ENCODE measurements at places on chromosomes 2 and 18.

DNA sequence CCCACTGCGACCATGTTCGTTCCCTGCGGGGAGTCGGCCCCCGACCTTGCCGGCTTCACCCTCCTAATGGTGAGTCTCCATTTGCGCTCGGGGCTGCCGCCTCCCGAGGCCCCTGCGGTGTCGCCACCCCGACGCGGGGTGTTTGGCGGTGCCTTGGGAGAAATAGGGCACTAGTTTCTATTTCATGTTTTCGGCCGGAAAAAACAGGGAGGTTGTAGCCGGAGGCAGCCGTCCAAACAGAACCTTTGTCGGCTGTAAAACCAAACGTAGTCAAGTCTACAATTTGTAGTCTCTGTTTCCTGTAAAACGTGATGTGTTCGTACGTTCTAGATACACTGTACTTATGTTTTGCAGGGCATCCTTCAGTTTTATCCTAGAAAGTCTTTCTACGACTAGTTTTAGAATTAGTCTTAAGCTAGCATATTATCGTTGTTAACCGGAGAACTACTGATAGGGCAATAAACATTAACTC is 290 bp downstream of the PSMG2 start:
- DNase-seq: no peak

GRCh38 chr2:100655446-100655845 is 92.7 kb downstream of the PDCL3 start:
- no peak for DNase-seq

- DNase-seq: peak; percentile 83
Measured at GRCh38 chr18:1663879-1664705, 759.4 kb downstream of the ADCYAP1 start.

GRCh38 chr2:99868260-99868659 is 274.1 kb downstream of the AFF3 start:
- DNase-seq: no peak

- DNase-seq: no peak
Measured at GRCh38 chr2:85405201-85406059, 4.7 kb downstream of the CAPG start.

GRCh38 chr2:31125918-31126695 is 12.1 kb downstream of the GALNT14 start:
- no peak for DNase-seq

DNA sequence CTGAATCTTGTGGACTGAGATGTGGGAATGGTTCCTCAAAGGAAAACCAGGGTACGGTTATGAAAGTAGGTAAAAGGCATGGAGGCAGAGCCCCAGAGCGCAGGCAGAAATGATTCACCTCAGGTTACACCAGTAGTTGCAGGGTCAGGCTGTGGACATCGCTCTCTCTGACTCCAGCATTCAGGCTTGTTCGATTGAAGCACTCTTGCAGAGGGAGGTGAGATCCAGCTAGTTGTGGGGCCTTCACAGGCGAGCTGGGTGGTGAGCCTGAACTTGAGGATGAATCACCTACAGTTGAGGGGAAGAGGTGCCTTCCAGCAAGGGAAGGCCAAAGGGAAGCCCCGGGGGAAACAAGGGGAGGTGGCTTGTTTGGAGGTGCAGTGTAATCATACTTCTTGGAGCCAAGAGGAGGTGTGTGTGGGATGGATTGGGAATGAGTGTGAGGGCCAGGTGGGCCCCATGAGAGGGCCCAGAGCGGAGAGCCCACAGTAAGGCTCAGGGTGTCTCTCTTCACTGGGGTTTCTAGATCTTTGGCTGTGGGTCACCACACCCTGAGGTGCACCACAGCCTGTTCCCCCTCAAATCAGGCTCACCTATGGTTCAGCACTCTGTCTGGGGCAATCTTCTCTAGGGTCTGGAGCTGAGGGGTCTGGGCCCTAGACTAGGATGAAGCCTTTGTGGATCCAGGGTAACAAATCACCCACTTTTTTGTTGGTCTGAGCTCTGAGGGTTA is 48.5 kb upstream of the MCFD2 start:
- DNase-seq: no peak

GRCh38 chr2:15675456-15676195 is 84.0 kb downstream of the DDX1 start:
- DNase-seq: no peak

DNA sequence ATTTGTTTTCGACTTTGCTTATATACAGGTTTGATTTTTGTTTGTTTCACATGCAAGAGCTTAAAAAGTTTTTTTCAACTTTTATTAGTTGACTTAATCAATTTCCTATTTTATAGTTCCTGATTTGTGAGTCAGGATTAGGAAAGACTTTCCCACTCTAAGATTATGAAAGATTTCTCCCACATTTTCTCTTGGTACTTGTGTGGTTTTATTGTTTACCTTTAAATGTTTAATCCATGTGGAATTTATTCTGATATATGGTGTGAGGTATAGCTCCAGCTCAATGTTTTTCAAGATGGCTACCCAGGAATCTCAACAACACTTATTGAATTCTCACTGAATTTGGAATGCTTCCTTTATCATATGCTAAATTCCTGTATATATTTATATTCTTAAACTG is 117.8 kb upstream of the LGALSL start:
- DNase-seq: no peak

GRCh38 chr2:27509326-27509725 is 12.7 kb downstream of the GCKR start:
- DNase-seq: no peak

GRCh38 chr2:144165599-144166250 is 354.2 kb downstream of the ZEB2 start:
- no peak for DNase-seq

DNA sequence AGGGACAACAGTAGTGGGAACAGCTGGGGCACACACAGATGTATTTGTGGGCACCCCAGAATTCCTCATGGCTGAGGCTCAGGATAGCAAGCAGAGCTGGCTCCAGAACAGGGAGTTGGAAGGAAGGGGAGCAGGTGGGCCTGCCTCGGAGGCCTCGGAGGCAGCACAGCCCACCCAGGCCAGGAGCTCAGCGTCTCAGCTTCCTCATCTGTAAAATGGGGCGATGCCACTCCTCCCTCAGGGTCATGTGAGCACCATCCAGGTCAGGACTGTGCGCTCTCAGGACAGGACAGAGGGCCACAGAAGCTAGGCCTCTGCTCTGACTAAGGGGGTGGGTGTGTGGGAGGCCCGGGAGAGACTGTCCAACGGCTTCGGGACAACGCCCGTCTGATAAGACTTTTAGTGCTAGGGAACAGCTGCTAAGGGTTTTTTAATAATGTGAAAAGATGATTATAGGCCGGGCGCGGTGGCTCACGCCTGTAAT is 106.2 kb downstream of the HDAC4 start:
- DNase-seq: no peak

GRCh38 chr18:37334631-37335408 is 230.8 kb downstream of the CELF4 start:
- peak; percentile 30 for DNase-seq

DNA sequence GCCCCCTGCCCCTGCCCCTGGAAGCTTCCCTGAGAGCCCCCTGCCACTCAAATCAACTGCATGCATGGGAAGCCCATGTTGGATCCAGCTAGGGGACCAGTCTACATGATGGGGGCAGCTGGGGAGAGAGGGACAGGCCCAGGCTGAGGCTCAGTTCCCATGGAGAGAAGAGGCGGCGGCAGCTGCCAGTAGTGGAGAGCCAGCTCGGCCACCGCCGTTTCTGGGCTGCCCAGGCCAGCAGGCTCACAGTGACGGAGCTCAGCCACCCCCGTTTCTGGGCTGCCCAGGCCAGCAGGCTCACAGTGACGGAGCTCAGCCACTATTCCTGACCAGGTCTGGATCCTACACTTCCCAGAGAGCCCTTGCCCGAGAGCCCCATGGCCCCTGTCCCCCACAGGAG is 3.6 kb downstream of the MAB21L4 start:
- no peak for DNase-seq

- DNase-seq: no peak
Measured at GRCh38 chr2:55743583-55743982, 49.9 kb upstream of the PNPT1 start.

DNA sequence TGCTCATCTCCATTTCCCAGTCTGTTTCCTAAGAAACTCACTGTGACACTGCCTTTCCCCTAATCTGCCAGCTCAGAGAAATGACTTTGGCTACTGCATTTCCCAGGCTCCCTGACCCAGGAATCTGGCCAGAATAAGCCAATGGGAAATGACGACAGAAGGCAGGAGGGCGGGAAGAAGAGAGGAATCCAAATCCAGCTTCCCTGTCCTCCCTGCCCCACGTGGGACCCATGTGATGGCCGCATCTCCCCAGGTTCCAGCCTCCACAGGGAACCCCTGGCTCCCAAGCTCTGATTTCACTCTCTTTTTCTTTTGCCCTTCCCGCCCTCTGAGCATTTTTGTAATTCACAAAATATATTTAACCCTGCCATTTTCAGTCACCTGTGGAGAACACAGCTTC is 37.8 kb upstream of the RAB12 start:
- DNase-seq: no peak

- no peak for DNase-seq
Measured at GRCh38 chr2:42567364-42567763, 1.1 kb upstream of the MTA3 start.

GRCh38 chr2:12818416-12819102 is 101.8 kb downstream of the TRIB2 start:
- no peak for DNase-seq

- DNase-seq: no peak
Measured at GRCh38 chr2:145220496-145220895, 700.6 kb upstream of the ZEB2 start.

GRCh38 chr18:54284981-54285785 is 15.9 kb downstream of the POLI start:
- no peak for DNase-seq

GRCh38 chr2:156541229-156541628 is 105.0 kb downstream of the GPD2 start:
- DNase-seq: no peak

DNA sequence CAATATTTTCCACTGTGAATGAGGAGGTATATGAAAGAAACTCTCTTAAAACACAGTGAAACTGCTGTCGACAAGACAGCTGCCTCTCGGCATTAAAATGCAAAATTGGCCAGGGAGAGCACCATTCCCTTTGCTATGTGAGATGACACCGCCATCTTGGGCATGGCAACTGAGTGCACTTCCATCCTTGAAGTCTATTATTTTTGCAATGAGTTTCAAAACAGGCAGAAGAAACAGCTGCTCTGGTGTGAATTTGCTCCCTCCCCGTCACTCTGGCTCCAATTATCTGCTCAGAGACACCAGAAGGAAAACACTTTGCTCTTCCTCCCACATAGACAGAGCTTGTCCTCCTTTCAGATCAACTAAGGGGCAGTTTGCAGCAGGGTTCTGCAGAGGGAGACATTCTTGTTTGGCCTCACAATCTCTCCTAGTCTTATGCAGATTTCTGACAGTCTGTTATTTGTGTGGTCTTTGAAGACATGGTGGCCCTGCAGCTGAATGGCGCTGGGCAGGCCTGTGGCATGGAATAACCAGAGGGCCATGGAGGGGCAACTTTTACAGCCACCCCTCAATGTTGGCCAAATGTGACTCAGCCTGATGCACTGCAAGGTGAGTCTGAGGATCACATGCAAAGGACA is 48.6 kb upstream of the SEC11C start:
- no peak for DNase-seq

GRCh38 chr2:121617042-121617599 is 32.1 kb downstream of the CLASP1 start:
- peak; percentile 21 for DNase-seq

DNA sequence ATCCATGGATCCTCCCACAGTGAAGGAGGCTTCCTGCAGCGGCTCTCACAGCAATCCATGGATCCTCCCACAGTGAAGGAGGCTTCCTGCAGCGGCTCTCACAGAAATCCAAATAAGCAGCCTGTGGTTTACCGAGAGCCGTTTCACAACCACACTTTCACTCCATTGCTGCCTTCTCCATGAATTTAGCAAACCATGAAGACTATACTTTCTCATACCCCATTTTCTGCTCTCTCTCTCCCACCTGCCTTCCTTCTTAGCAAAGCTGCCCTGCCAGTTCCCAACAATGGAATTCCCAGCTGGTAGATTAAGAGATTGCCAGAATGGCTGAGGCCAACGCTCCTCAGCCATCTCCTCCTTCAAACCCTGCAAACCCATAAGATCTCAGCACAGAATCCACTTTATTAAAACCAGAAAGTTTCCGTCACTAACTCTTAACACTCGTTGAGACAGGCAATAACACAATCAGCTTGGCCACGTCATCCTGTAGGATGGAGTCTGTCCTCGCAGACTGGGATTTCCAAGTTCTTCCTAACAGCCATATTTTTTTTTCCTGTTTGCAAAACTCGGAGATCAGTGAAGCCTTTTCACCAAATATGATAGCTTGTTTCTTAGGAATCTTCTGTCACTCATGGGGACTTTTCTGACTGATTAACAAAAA is 162.2 kb downstream of the PXDN start:
- peak; percentile 26 for DNase-seq

DNA sequence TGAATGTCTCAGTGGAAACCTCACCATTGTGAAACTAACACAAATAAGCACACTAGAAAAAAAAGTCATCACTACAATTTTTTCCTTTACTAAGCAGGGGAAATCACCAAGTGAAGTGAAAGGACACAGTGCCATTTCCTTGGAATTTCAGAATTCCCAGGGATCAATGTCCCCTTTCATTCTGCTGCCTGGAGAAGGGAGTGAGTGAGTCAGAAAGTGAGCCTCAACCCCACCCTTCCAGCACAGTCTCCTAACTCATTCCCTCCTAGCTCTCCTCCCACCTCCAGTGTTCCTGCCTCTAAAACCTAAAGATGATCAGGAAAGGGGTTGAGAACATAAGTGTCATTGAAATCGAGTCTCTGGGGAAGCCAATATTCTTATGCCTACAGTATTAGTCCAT is 608.5 kb downstream of the RNF144A start:
- no peak for DNase-seq

GRCh38 chr2:232348936-232349335 is 29.6 kb upstream of the ALPP start:
- DNase-seq: no peak

GRCh38 chr2:42918671-42919318 is 126.4 kb upstream of the HAAO start:
- DNase-seq: no peak

GRCh38 chr2:27615316-27615715 is 13.5 kb downstream of the CCDC121 start:
- DNase-seq: no peak

DNA sequence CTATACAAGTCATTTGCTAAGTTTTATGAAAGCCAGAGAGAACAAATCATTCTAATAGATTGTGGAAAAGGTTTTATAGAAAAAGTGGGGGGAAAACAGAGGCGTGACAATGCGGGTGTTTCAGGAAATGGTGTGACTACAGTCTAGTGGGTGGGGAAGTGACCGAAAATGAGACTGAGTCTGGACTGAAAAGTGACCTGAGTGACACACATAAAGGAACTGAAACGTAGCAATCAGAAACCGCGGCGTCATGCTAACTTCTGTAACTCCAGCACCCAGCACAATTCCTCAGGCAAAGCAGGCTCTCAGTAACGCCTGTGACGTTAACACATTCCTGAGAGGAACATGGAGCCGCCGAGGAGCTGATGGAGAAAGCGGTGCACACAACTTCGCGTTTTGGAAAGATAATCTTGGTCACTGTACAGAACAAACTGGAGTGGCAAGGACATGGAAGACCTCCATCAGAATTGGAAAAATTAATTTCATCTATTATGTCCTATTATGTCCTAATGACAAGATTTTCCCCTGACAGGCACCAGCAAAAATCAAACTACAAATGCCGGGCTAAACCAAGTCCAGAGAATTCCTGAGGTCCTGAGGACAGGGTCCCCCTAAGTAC is 1.4 kb upstream of the CD226 start:
- DNase-seq: no peak

- no peak for DNase-seq
Measured at GRCh38 chr18:11902522-11903292, 5.4 kb downstream of the MPPE1 start.

GRCh38 chr2:216298719-216299495 is 73.4 kb downstream of the MARCHF4 start:
- no peak for DNase-seq

All from neural progenitor cell (in vitro differentiated cells).